ENCODE measurements at places on chromosomes 3 and 15.

- DNase-seq, result no peak
Observed at GRCh38 chr15:79561982-79562381, 129.8 kb downstream of the MINAR1 start.

DNA sequence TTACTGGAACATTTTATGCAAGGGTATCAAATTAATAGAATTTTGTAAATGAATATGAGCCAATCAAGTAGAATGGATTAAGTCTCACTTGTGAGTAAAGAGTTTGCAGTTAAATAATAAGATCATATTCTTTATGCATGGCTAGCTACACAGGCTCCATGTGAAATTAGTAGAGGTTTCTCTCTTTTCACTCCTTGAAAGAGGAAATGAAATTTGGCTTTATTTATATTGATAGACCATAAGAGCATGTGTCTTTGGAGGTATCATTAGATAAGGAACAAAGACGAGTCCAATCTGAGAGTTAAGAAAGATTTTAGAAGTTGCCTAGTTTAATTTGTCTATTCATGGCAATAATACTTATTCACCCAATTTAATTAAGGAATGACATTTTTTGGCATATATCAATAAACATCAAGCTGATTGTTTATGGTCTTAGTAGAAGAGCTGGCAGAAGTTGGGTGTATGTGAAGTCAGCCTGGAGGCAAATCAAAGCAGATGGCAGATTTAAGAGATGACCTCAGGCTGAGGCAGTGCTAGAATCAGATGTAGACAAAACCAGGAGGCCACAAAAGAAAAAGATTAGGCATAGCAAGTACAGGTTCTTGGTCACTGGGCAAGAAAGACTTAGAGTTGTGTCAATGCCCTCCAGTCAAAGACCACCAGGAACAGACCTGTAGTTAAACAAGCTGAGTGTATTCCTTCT lies 406.5 kb upstream of the ARHGEF26 start:
- no peak for DNase-seq

DNA sequence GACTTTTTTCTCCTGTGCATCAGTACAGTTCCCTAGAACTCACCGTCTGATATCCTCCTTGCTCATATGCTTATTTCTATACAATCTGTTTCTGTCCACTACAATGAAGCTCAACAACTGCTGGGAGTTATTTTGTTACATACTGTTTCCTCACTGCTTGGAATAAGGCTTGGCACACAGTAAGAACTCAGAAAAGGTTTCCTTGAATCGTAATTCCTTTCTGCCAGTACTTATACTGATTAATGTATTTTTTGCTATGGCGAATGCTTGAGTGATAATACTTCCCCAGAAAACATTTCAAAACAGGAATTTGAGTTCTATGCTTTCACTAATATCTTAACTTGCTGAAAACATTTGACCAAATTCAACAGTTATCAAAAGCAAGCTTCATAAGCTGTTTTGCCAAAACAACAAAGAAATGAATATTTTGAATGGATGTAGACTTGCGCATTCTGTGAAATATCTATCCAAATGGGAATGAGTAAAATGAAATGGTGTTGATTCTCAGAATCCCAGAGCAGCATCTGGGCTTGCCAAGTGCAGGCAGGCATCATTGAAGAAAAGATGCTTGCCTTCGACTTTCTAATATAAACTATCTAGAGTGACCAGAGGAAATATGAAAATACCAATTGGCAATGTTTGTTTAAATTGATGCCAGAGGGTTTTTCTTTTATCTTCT lies 286.3 kb downstream of the RAP2B start:
- DNase-seq, result no peak

- no peak for DNase-seq
Observed at GRCh38 chr15:42193383-42193782, 14.7 kb downstream of the VPS39 start.

DNA sequence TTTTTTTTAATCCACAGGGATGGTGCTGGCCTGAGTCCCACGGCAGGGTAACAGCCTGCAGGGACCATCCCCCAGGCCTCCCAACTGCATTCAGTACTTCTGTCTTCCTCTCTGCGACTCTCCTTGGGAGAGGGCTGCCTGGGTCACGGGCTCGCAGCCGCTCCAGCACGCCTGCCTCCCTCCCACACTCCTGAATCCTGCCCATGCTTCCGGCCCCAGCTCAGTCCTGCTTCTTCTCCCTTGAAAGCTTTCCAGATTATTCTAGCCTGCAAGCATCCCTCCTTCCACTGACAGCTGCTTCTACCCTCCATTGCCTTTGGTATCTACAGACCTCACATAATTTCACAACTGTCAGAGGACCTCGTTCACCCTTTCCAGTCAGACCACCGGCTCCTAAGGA lies 32.4 kb downstream of the MEGF11 start:
- no peak for DNase-seq

DNA sequence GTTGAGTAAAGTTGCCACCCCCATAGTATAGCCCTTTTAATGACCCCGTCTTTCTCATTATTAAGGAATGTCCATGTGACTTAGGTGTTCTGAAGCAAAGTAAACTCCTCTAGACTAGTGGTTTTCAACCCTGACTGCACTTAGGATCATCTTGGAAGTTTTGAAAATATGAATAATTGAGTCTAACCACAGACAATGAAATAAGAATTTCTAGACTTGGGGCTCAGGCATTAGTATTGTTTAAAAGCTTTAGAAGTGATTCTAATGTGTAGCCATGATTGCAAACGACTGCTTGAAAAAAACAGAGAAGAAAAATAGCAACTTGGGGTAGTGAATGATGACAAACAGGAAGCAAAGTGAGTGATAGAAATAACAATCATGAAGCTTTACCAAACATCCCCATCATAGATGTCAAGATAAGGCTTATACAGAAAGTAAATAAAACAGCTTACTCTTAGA lies 35.0 kb downstream of the ALCAM start:
- DNase-seq, result no peak

DNA sequence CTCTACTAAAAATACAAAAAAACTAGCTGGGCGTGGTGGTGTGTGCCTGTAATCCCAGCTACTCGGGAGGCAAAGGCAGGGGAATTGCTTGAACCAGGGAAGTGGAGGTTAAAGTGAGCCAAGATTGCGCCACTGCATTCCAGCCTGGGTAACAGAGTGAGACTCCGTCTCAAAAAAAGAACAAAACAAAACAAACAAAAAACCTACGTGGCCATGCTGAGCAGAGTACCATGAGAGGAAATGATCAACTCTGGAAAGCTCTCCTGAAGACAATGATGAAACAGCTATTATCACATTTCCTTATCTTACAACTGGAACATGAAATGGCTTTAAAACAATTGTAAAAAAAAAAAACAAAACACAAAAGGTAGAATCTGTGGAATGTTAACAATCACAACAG lies 75.2 kb downstream of the CHSY1 start:
- DNase-seq, result no peak

GRCh38 chr3:126128504-126129397 lies 44.8 kb upstream of the SLC41A3 start:
- no peak for DNase-seq

- no peak for DNase-seq
Observed at GRCh38 chr3:59527493-59527892, 477.7 kb upstream of the CFAP20DC start.

DNA sequence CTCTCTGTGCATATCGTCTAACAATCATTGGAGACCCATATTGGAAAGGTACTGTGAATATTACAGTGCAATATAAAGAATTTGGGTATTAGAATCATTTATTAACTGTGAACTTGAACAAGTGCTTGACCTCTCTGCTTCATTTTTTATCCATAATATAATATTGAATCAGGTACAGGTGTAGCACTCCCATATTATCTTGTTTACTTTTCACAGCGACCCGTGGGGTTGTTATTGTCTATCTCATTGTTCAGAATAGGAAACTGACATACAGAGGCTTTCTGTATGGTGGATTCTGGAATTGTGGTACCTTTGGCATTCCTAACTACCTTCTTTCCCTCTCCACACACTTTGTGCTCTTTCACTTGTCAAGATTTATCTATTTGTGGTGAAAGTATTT lies 17.8 kb downstream of the SNRK start:
- DNase-seq, result no peak

DNA sequence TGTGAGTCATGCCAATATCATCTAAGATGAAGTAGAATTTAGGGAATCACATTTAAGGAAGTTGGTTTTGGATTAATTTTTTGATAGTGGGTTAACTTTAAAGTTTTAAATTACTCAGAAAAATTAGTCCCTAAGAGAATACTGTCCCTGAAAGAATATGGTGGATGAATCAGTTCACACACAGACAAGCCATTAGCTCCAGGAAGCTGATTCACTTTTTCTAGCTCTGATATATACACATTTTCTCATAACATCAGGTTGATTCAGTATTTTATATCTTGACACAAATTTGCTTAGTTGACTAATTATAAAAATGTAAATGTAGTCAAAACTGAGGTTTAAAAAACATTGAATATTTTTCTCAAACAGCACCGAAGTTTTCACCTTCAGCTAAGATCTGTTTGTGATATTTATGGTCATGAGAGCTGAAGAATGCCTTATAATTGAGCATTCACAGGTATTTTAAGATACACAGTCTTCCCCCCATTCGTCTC lies 55.1 kb downstream of the MYH15 start:
- no peak for DNase-seq

DNA sequence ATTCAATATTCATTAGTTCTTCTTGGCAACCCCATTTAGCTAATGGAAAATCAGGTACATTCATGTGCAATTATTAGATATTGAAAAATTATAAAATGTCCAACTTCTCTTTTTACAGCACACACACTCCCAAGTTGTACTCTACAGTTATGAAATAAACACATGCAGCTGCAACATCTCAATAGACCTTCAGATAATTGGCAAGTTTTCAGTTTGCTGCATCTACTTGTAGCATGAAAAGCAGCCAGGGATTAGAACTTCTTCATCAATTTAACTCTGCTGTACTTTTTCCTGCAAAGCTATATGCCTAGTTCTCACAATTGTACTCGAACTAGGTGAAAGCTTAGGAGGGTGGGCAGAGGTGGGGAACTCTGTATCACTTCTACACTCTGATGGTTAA lies 46.6 kb upstream of the FHIT start:
- DNase-seq, result peak; percentile 67

GRCh38 chr3:156957715-156958114 lies 131.6 kb downstream of the LEKR1 start:
- DNase-seq, result no peak

DNA sequence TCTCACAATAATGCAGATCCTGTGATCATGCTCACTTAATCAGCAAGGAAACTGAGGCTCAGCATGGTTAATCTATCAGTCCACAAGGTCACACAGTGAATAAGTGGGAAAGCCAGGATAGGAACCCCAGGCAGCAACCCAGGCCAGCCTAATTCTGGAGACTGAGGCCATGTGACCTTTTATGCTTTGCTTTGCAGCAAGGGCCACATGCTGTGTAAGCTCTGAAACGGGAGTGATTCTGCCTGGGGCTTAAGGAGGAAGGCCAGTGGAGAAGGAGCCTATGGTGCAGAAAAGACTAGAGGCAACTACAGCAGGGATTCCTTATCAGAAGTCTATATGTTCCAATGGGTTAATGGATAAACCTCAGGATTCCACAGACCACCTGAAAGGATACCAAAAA lies 157.6 kb upstream of the PPP2R3A start:
- DNase-seq, result no peak

- no peak for DNase-seq
Observed at GRCh38 chr15:77826006-77826695, 193.4 kb upstream of the LINGO1 start.

GRCh38 chr15:39919748-39920509 lies at the start of gene GPR176:
GPR176 (minus strand) TSS chr15:39920266; CDS start chr15:39920026, 240 bp downstream.
- DNase-seq, result peak; percentile 86

DNA sequence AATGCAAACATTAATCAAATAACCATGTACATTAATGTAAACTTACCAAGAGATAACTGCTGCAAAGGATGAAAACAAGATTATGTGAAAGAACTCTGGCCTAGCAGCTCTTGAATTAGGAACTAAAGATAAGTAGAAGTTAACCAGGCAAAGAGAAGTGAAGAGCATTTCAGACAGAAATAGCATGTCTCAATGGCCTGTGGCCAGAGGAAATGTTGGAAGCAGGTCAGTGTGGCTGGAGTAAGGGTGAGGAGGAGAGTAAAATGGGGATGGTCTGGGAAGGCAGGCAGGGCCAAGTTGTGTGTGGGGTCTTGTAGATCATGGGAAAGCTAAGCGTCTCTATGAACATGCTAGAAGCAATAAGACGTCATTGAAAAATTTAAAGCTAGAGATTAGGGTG lies 192.4 kb downstream of the CADPS start:
- no peak for DNase-seq

GRCh38 chr3:27310688-27311087 lies 58.5 kb downstream of the NEK10 start:
- DNase-seq, result no peak

GRCh38 chr3:101189796-101190195 lies 130.6 kb downstream of the IMPG2 start:
- no peak for DNase-seq
